ENCODE measurements at places on chromosomes 4 and X.

DNA sequence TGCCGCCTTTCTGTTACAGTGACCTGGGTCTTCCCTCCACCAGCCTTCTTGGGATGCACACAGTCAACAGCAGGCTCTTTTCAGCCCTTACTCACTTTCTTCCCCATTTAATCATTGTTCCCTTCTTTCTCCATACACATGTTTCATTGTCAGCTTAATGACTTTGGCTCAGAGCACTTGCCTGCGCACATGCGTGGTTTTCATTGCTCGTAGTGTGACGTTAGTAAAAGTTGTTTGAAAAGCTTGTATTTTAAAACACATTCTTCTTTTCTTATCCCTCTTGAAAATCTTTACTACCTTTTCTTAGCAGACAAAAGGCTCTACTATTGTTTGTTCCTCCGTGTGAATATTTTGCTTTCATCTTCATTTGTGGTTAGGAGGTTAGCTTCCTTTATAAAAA is 19.7 kb upstream of the SCOC start:
- DNase-seq, result no peak

DNA sequence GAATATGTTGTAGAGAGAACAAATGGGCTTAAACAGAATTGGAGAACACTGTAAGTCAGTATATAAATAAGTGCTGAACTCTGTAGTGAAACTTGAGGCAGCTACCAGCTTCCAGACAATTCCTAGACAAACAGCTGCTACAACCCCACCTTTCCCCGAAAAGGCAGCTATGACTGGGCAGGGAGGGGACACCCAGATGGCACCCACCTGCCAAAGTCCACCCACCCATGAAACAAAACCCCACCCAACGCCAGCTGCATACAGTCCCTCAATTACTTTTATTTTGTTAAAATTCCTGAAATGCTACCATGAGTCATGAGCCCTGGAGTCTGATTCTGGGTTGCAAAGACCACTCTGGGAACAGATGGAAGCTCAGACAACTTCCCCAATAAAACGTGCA is 24.4 kb downstream of the RELL1 start:
- no peak for DNase-seq

DNA sequence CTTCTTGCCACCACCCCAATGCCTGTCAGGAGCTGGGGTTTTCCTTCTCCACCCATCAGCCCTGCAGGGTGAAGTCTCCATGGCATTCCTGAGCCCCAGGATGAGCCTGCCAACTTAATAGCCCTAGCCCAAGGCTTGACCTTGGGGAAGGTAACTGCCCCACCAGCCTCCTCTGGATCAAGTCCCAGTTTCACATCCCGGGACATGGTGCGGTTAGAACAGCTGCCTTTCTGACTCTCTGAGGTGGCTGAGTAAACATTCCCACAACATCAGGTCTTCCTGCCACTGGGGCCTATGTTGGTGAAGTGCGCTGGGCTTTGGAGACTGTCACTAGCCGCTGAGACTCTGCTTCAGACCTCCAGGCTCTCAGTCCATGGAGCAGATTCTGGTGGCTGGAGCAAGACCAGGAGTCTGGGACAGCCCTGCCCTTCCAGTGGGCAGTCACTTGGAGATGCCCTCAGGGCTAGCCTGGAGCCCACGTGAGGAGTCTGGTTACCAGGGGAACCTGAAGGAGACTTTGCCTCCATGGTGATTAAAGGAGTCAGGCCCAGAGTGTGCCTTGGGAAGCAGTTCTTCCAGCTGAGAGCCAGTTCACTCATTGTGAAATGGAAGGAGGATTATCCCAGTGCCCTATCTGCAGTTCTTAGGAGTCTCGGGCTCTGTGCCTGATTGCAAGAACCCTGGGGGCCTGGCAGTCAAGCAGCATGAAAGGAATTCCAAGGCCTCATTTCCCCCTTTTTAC is 56.8 kb downstream of the SMIM20 start:
- no peak for DNase-seq

- DNase-seq, result no peak
These were observed 109.6 kb downstream of the PCDH18 start for GRCh38 chr4:137422666-137423065.

GRCh38 chr4:176319704-176320339 is at the start of gene SPCS3:
TSS of gene SPCS3 (plus strand) at chr4:176319966. CDS start at chr4:176320077, 111 bp downstream.
- DNase-seq, result peak; percentile 95

- DNase-seq, result no peak
These were observed at the start of gene SLIT2 for GRCh38 chr4:20251796-20252655. TSS of gene SLIT2 (plus strand) at chr4:20251905. CDS start at chr4:20253816, 1,911 bp downstream.

- no peak for DNase-seq
These were observed 205.7 kb upstream of the BCOR start for GRCh38 chrX:40303256-40304077.

DNA sequence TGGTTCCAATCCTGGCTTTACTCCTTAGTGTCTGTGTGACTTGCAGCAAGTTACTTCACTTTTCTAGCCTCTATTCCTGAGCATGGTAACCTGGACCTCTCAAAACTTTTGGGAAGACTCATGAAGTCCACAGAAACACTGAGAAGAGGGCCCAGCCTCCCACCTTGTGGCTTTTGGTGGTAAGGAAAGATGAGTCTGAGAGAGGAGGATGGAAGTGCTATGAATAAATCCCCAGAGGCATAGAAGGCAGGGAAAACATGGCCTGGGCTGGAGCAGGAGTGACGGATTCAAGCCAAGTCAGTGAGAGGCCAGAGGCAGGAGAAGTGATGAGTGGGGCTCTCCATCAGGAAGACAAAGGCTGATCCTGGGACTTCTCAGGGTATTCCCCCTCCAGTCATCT is 10.9 kb upstream of the MAGEA4 start:
- DNase-seq, result no peak

- DNase-seq, result no peak
These were observed 93.1 kb downstream of the SORCS2 start for GRCh38 chr4:7285244-7286094.

- no peak for DNase-seq
These were observed 98.4 kb upstream of the ACSL4 start for GRCh38 chrX:109831326-109831985.

- DNase-seq, result no peak
These were observed 2.5 kb upstream of the DDX60 start for GRCh38 chr4:168321006-168321405.

GRCh38 chrX:109409181-109409580 is 72.7 kb downstream of the GUCY2F start:
- no peak for DNase-seq

- DNase-seq, result peak; percentile 6
These were observed 32.7 kb upstream of the AMBN start for GRCh38 chr4:70559211-70559830.

- no peak for DNase-seq
These were observed 816 bp downstream of the NMU start for GRCh38 chr4:55635282-55635681.

- no peak for DNase-seq
These were observed at the start of gene QRFPR for GRCh38 chr4:121380776-121381462. TSS of gene QRFPR (minus strand) at chr4:121381018. CDS start at chr4:121380647, 371 bp downstream.

DNA sequence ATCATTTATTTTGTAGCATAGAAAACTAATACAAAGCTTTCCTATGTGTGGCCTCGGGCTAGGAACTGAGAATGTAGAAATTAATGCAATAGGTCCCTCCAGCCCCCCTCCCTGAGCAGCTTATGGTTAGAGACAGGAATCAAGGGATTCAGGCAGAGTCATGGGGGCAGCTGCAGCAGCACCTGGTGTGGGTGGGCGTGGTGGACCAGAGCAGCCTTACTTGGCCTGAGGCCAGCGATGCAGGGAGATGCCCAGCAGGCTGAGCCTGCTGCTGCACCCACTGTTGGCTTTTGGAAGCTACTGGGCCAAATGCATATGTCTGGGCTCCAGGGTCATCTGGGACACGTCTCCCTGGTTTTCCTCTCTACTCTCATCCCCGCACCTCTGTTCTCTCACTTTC is 74.0 kb downstream of the STK32B start:
- DNase-seq, result no peak

GRCh38 chr4:3470244-3471097 is 7.4 kb downstream of the DOK7 start:
- no peak for DNase-seq

DNA sequence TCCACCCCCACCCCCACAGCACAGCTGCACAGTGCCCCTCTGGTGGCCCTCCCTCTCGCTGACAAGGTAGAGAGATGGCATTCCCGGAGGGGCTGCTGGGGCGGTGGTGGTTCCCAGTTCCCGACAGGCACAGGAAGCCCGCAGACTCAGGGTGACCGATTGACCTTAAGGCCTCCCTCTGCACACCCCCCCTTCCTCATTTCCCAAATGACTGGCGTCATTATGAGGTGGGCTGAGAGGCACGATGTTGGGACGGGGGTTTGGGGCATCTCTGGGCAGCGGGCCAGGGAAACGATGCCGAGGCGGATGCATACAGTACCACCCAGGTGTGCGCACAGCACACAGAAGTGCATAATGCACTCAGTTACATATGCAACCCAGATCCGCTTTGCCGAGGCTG is 3.5 kb upstream of the TIMP1 start:
- no peak for DNase-seq

GRCh38 chr4:41426539-41426938 is 111.4 kb upstream of the LIMCH1 start:
- DNase-seq, result no peak

DNA sequence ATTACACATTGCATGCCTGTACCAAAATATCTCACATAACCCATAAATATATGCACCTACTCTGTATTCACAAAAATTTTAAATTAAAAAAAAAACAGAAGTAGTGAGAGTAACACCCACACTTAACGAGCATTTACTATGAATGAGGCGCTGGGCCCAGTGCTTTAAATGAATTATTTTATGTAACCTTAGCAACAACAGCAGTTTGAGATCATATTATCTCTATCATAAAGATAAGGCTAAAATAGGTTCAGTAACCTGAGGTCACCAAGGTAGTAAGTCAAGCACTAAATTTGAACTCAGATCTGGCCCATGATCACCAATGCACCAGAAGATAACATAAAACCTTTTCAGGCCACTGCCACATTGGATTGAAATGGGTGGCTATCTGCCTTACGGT is 5.3 kb upstream of the PROM1 start:
- DNase-seq, result no peak

DNA sequence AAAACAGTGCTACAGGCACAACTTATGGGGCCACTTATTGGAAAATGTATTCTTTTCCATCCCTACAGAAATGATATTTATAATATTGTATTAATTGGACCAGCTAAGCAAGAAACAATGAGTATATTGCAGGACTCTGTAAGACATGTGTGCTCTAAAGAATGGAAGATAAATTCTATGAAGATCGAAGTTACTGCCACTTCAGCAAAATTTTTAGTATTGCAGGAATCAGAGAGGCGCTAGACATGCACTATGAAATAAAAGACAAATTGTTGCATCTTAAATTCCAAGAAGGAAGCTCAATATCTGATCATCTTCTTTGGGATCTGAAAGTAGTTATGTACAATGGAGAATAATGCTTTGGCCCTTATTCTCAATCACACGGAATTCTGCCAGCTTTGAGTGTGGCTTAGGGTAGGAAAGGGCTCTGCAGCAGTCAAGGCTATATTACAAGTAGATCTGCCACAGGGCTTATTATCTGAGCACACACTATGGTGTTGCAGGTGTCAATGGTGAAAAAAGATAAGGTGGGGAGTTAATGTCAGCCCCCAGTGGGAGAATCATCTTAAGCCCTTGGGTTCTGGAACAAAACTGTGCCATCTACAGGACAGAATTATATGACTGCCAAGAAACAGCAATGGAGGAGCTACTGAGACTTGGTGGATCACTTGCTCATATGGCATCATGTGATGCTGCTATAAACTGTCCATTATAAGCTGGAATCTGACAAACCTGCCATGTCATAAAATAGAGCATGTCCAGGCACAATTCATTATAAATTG is 334.0 kb upstream of the NDST3 start:
- no peak for DNase-seq

DNA sequence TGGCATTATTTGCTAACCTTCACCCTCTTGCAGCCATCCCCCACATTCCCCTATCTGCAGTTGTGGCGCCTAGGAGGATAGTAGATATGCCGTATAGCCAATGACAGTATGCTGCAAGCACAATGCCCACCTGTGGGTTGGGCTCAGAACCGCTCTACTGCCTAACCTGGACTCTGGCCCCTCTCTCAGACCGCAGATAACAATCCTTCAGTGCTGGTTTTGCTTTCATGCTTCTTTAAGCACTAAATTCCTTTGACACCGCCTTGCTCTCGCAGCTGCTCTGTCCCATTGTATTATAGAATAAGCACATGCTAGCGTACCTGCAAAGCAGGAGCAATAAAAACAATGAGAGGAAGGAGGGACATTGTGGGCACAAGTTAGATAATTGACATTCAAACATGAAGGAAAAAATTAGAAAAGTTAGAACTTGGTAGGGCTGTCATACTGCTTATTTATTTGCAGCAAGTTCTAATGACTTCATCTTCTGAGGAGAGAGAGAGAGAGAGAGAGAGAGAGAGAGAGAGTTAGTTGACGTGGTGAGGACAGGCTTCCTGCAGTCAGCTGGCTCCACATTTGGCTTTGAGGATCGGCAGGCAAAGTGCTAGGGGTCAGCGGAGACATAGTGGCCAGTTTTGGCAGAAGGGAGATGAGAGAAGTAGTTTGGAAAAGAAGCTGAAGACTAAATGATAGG is 55.8 kb downstream of the WWC2 start:
- no peak for DNase-seq

- no peak for DNase-seq
These were observed 4.5 kb downstream of the EMD start for GRCh38 chrX:154383359-154384283.

DNA sequence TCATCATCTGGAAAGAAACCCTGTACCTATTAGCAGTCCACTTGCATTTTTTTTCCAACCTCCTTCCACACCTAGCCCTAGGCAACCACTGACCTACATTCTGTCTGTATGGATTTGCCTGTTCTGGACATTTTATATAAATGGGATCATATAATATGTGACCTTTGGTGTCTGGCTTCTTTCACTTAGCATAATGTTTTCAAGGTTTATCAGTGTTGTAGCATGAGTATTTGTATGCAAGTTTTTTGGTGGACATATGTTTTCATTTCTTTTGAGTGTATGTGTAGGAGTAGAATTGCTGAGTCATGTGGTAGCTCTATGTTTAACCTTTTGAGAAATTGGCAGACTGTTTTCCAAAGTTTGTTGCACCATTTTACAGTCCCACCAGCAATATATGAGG is 198.6 kb downstream of the CEP135 start:
- peak; percentile 43 for DNase-seq

DNA sequence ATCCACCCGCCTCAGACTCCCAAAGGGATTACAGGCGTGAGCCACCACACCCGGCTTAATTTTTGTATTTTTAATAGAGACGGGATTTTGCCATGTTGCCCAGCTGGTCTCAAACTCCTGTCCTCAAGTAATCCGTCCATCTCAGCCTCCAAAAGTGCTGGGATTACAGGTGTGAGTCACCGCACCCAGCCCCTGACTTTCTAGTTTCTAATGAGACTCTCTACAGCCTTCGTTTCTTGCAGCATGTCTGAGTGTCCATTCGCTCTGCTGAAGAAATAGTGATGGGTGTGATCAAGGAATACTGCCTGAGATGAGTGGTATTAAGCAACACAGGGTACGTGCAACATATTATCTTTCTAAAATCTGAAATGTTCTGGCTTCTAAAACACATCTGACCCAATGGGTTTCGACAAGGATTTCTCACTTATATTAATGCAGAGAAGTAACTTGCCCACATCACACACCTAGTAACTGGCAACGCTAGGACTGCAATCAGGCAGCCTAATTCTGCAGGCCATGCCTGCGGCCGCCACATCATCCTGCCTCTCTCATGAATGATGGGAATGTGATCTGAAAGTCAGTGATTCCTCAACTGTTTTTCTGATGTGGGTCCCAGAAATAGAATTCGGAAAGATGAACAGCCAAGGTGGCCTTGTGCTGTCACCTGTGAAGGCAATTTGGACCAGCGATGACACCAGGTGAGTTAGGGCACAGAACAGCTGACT is 74.3 kb downstream of the RBM47 start:
- DNase-seq, result no peak

GRCh38 chr4:85127653-85128052 is 161.2 kb upstream of the WDFY3 start:
- DNase-seq, result no peak

GRCh38 chrX:96433409-96434077 is 251.1 kb upstream of the DIAPH2 start:
- no peak for DNase-seq
